ENCODE measurements at places on chromosomes 2 and 18.

- DNase-seq = no peak
Measured at GRCh38 chr2:83217854-83218253, 1241.2 kb downstream of the SUCLG1 start.

GRCh38 chr18:39441648-39442047 is 1876.0 kb upstream of the CELF4 start:
- DNase-seq = no peak

DNA sequence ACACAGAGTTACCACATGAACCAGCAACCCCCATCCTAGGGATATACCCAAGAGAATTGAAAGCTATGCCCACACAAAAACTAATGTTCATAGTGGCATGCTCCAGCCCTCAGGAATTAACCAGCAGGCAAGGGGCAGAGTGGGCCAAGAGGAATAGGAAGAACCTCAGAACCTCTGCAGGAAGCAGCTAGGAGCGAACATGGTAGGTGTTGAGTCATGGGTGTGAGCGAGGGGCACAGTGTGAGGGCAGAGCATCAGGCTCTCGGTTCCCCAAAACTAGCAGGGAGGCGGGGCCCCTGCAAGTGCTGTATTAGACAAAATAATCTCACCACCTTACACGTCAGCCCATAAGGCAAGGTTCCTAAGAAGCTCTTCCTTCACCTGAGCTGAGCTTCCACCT is 5.6 kb upstream of the RUFY4 start:
- DNase-seq = no peak

DNA sequence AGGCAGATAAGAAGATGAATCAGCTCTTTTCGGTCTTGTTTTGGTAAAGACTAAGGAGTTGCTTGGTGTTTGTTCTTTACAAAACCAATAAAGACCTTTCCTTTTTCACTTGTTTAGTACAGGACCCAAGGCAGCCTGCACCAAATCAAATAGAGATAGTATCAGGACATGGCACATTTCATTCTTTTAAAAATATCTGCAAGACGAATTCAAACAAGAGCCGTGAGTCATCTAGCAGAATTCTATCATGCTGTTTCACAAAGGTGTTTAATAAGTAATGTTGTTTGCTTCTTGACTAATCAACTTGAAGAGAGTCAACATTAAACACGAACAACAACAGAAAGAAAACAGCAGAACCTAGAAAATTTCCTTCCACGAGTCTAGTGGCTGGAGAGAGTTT is 102.8 kb upstream of the TTN start:
- DNase-seq = no peak

GRCh38 chr18:51999351-51999750 is 340.6 kb upstream of the DCC start:
- DNase-seq = no peak
